Activated CD4-positive, alpha-beta T cell treated with anti-CD3 and anti-CD28 coated beads, Interleukin-2, amount 10 ng/mL, durations not matched to agents 24 days and 14 days (primary cell): ENCODE measurements at places on chromosomes 6 and 20.

DNA sequence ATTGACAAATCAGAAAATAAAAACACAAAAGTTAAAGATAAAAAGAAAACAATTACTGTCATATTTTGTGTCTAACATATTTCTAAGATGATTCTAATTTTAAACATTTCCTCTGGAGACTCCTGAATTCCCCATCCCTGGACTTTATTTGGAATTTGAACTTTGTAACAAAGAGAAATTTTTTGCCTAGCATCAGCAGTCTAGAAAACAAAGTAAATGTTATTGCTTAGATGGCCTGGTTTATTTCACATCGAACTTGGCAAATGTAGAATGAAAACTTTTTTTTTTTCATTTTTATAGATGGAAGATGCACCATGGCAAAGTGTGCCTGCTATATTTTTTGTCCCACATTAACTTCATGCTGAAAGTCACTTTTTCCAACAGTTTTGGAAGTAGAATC lies 159.1 kb downstream of the TBX18 start:
- no peak for DNase-seq

DNA sequence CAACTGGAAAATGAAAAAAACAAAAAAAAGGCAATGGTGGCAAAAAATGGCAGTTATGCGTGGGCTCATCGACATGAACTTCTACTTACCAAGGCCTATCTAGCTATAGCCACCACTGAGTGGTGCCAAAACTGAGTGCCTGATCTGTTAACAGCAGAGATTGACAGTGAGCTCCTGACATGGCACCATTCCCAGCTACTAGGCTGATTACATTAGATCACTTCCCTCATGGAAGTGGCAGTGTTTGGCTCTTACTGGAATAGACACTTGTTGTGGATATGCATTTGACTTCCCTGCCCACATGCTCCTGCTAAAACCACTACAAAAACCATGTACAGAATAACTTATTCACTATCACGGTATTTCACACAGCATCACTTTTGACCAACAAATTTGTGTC lies 216.1 kb upstream of the SGK1 start:
- DNase-seq, result no peak

DNA sequence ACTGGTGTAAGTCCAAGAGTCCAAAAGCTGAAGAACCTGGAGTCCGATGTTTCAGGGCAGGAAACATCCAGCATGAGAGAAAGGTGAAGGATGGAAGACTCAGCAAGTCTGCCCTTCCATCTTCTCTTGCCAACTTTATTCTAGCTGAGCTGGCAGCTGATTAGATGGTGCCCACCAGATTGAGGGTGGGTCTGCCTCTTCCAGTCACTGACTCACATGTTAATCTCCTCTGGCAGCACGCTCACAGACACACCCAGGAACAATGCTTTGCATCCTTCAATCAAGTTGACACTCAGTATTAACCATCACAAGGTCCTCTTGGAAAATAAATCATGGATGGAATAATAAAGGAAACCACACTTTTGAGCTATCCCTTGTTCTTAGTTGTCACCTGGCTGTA lies 121.2 kb downstream of the MAP3K7 start:
- no peak for DNase-seq

DNA sequence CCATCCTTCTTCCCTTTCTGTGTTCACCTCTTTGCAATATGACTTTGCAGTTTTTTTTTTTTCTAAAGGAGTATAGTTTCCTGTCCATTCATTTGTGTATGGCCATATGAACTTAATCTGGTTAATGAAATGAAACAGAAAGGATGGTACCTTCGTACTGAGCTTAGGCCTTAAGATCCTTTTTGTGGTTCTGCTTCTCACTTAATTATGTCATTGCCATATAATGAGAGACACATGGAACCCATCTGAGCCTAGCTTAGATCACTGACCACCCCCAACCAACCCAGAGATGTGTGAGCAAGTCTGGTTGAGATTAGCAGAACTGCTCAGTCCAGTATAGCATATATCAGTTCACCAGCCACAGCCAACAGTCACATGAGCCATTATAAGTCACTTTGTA lies 1179.6 kb downstream of the HACE1 start:
- DNase-seq, result no peak

DNA sequence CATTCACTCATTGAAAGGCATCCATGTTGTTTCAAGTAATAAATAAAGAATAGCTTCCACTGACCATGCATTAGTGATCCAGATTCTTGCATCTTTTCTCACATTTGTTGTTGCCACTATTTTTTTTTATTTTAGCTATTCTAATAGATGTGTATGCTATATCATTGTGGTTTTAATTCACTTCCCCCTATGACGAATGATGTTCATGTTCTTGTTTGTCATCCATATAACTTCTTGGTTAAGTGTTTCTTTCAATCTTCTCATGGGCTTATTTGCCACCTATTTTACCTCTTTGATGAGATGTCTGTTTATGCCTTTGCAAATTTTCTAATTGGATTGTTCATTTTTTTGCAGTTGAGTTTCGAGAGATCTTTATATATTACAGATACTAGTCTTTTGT lies 681.2 kb downstream of the HDGFL1 start:
- no peak for DNase-seq

GRCh38 chr20:48957053-48957481 lies 35.6 kb downstream of the ARFGEF2 start:
- no peak for DNase-seq

GRCh38 chr20:5416086-5416485 lies 99.3 kb upstream of the PROKR2 start:
- DNase-seq, result no peak

GRCh38 chr6:121222656-121223055 lies 111.6 kb downstream of the TBC1D32 start:
- no peak for DNase-seq

DNA sequence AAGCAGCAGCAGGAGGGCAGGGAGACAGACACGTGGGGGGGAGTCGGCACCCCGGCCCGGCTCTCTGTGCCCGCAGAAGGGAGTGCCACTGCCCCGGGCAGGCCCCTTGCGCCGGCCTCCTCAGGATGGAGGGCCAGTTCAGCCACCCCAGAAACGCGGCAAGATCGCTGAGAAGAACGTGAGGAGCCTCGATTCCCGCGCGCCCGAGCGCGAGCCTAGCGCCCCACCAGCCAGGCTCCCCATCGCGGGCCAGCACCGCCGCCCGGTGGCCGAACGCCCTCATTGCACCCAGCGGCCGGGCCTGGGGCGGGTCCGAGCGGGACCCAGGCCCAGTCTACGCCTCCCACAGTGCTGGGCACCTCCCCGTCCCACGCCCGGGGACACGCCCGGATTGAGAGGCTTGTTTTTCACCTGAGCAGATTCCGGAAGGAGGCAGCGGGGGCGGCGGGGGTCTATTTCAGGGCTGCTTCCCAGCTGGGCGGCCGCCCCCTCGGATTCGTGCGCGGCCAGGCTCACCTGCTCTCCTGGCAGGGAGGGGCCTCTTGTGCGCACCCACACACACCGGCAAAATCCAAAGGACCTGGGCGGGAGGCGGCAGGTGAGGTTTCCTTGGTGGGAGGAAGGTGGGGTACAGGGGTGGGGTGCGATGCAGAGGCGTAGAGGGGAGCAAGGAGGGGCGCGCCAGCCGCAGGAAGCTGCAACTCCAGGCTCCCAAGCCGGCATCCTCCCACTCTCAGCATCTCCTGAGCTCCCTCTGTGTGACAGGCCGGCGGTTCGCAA lies 9.0 kb upstream of the GRM4 start:
- peak; percentile 91 for DNase-seq

GRCh38 chr6:125869427-125869826 lies 78.7 kb downstream of the NCOA7 start:
- DNase-seq, result no peak

- DNase-seq, result no peak
Observed at GRCh38 chr20:40803381-40803780, 114.3 kb upstream of the MAFB start.

DNA sequence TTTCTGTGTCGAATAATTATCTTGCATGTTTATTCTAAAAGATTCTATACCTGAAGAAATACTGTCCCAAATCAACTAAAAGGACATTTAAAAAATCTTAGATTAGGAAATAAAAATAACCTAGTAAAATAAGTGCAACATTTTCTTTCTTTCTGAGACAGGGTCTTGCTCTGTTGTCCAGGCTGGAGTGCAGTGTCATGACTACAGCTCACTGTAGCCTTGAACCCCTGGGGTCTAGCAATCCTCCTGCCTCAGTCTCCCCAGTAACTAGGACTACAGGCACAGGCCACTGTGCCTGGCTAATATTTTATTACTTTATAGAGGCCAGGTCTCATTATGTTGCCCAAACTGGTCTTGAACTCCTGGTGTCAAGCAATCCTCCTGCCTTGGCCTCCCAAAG lies 48.7 kb downstream of the RARS2 start:
- DNase-seq, result no peak

DNA sequence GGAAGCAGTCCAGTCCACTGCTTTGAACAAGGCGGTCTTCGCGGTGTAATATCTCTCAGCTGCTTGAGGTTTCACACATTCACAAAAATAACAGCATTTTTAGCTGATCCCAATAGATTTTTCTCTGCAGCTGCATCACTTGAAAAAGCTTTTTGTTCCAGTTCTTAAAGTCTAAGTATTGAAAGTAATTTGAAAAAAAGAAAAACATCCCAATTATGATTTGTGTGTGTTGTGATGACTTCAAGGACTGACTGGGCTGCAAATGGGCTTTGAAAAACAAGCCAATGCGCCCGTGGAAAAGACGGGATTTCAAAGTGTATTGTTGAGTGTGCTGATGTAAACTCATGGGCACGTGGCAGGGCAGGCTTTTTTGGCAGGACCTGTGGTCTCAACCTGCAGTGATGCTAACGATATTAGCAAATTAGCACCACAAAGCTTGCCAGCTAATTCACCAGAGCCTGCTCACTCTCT lies 151.1 kb downstream of the TMEM242 start:
- no peak for DNase-seq

GRCh38 chr6:163945808-163946207 lies 531.3 kb downstream of the QKI start:
- no peak for DNase-seq

GRCh38 chr6:97174471-97174870 lies 108.5 kb downstream of the MMS22L start:
- no peak for DNase-seq

DNA sequence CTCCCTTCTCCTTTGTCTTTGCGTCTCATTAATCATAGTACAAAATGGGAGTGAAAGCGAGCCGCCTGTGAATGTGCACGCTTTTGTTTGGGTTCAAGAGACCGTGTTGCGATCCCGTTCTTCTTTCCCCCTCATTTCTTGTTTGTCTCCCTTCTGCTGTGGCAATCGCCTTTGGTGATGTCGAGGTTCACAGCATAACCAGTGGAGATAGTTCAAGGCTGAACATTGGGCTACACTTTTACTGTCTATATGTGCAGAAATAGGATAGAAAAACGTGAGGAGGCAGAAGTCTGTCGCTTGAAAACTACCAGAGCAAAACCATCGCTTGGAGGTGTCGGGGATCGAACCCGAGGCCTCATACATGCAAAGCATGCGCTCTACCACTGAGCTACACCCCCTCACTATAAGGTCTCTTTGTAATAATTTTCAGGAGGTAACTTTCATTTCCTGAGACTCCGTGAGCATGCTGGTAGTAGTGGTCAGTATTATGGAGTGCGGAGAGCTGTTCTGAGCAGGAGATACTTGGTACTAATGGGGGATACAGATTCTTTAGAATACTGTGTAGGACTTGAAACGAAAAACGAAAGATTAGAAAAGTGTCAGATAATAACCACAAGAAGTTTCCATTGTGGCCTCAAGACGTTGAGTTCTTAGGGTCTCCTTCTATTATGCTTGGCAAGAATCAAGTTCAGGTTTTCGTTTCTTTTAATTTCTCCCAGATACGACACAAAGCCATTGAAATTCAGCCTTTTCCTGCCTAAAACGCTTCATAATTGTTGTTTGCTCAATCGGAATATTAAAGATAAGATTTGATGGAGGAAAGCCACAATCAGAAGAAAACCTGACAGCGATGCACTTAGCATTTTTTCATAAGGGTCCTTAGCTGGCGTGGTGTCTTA lies 106.6 kb downstream of the TRIM27 start:
- peak; percentile 61 for DNase-seq

DNA sequence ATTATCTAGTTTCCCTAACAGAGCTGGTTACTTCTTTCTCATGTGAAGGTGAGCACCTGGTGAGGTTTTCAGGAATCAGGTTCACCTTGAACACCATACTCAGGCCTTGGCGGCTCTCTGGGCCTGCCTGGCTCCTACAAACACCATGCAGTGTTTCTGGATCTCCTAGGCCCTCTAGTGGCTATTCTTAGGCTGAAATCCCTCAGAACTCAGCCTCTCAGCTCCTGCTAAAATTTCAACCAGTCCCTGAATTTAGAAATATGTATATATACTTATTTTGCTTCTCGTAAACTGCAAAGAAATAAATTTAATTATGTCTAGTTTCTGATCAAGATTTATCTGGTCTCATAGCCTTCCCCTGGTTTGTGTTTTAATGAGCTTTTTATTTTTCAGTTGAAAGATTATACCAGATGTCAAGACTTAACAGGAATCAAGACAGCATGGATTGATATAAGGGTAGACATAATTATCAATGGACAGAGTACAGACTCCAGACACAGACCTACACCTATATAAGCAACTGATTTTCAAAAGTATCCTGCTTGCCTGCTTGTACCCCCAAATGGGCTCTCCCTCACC lies 55.9 kb downstream of the ANKEF1 start:
- DNase-seq, result peak; percentile 67

DNA sequence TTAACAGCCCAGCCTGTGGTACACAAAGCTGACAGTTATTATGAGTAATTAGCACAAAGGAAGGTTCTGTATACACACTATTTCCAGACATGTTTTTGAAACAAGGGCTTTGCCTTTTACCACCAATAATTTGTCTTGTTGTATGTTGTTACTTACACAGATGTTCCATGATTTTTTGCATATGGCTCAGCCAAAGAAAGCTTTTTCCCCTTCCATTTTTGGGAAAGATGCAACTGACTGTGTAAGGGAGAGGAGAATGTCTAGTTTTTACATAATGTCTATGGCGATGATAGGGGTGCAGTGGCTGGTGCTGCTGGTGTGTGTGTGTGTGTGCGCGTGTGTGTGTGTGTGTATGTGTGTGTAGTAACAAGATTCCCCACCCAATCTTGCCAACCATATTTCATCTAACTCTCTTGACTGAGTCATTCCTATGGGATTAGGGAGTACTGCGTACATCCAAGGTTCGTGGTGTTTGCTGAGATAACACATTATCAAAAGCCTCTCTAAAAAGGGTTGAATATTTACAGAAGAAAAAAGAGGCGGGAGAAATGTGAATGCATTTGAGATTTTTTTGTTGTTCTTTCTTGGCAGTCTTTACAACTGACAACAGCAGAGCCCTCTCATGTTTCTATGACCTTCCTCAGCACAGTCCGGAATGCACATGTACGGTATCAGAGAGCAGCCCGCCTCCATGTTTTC lies 192.2 kb downstream of the GMPR start:
- no peak for DNase-seq

GRCh38 chr6:42400061-42400760 lies 51.5 kb downstream of the TRERF1 start:
- no peak for DNase-seq

- no peak for DNase-seq
Observed at GRCh38 chr6:169847141-169847674, 95.8 kb downstream of the ERMARD start.

- DNase-seq, result peak; percentile 55
Observed at GRCh38 chr6:137487181-137487868, 6.9 kb downstream of the OLIG3 start.
